ENCODE measurements at places on chromosomes 7 and 10.

DNA sequence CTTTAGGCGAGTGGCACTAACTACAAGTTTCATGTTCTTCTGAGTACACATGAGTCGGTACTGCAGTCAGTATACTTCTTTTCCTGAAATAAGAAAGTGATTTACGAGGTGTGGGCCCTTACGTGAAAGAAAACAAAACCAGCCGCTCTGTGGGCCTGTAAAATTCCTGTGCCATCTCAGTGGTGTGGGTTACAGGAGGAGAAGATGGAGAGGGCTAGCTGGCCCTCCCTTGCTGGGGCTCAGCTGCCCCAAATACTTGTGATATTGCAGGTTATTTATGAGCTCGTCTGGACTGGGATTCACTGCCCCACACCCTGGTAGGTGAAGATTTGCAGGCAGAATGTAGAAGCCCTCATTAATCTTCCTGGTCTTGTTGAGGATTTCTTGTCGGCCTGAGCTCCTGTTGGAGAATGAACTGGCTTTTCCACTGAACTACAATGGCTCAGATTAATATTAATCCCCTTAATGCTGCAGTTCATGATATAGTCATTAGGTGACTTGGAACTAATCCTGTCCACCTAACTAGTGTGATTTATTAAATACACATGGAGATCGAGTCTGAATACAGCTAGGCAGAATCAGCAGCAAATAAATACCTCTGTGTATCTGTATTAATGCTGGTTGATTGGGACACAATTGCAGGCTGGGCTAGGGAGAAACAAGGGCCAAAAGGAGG lies 68.0 kb downstream of the GBF1 start:
- DNase-seq: no peak

DNA sequence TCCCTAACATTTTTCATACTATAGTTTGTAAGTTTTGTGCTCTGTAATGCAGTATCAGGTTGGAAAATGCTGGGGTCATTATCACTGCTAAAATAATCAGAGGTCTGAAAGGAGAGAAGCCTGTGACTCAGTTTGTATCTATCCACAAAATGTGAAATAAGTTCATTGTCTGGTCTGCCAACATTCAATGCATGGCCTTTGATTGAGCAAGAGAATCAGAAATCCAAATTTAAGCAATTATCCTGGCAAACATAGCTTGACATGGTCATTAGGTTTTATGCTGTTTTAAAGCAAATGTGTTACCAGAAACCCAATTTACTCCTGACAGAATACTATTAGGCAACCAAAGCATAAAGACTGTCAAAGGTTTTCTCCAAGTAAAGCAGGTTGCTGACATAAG lies 709.7 kb upstream of the SEMA3D start:
- DNase-seq: no peak

- peak; percentile 61 for DNase-seq
These were observed 18.7 kb upstream of the CBLL1 start for GRCh38 chr7:107725138-107725740.

DNA sequence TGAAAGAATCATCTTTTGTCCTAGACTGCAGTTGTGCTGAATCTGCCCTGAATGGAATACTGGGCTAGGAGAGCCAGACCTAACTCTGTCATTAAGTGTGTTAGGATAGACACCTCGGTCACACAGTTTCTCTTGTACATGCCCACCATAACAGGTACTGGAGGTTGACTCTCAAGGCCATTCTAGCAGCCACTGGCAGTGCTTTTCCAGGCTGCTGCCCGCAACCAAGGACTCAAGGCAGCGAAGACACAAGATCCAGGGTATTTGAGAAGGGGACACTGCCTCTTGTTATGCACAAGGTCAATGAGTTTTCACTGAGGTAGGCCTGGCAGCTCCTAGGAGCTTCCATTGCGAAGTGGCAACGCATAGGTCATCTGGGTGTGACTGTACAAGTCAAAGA lies 70.6 kb upstream of the ZNF746 start:
- no peak for DNase-seq

- DNase-seq: no peak
These were observed 4.2 kb downstream of the LRRC27 start for GRCh38 chr10:132336064-132336746.

- DNase-seq: no peak
These were observed 75.8 kb upstream of the EN2 start for GRCh38 chr7:155381852-155382801.

- no peak for DNase-seq
These were observed 25.5 kb upstream of the HABP2 start for GRCh38 chr10:113527211-113527906.

DNA sequence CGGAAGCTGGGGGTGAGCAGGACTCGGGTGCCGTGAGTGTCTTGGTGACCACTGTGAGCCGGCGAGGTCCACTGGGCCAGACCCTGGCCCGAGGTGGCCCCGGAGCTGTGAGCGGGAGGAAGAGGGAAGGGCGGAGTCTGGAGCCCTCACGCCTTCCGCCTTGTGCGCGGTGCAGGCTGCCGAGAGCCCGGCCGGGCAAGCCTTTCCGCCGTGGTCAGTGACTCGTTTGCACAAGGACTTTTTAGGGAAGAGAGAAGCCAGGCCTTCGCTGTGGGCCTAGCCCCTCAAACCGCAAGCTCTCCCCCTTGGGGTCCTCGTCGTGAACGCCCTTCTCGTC lies 40.9 kb upstream of the ZNF32 start:
- peak; percentile 54 for DNase-seq

DNA sequence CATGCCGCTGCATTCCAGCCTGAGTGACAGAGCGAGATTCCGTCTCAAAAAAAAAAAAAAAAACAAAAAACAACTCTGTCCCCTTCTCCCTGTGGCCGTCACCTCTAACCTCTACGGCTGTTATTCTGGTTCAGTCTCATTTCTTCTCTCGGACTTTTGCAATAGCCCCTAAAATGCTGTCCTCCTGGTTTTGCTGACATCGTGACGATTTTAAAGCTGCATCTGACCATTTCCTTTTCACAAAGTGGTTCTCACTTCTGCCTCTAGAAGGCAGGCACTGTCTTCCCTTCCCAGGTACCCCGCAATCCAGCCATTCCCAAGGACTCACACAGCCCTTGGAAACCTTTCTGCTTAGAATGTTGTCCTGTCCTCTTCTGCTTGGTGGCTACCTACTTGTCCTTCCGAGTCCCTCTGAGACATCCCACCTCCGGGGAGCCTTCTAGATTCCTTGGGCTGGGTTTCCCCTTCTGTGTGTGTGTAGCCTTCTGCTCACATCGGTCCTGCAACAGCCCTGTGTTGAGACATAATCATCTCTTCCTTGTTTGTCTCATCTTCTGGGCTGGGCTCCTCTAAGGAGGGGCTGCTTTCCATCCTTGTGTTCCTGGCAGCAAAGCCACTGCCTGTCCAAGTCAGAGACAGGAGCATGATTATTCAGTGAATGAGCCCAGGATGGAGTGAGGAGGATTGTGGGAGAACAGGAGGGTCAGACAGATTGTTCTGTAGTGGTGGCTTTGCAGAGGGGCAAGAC lies 83.1 kb downstream of the GRK5 start:
- no peak for DNase-seq

- DNase-seq: no peak
These were observed 37.7 kb downstream of the RBAK start for GRCh38 chr7:5083311-5083711.

GRCh38 chr7:111755383-111755782 lies 193.1 kb upstream of the IMMP2L start:
- no peak for DNase-seq

- DNase-seq: no peak
These were observed 60.8 kb downstream of the NRCAM start for GRCh38 chr7:108395426-108395825.

- no peak for DNase-seq
These were observed 27.8 kb downstream of the TMEM236 start for GRCh38 chr10:17779784-17780183.

DNA sequence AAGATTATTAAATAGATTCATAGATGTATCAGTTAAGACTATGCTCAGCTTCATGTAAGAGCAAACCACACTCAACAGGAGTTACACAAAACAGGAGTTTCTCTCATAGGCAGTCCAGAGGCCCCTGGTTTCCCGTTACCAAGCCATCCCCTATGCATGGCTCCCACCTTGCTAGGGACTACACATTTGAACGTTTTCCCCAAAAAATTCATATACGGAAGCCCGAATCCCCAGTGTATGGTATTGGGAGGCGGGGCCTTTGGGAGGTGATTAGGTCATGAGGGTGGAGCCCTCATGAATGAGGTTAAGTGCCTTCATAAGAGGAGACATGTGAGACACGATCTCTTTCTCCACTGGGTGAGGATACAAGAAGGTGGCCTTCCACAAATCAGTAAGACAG lies 29.1 kb downstream of the RSU1 start:
- peak; percentile 35 for DNase-seq

- no peak for DNase-seq
These were observed 10.1 kb downstream of the CALHM2 start for GRCh38 chr10:103442031-103442461.

DNA sequence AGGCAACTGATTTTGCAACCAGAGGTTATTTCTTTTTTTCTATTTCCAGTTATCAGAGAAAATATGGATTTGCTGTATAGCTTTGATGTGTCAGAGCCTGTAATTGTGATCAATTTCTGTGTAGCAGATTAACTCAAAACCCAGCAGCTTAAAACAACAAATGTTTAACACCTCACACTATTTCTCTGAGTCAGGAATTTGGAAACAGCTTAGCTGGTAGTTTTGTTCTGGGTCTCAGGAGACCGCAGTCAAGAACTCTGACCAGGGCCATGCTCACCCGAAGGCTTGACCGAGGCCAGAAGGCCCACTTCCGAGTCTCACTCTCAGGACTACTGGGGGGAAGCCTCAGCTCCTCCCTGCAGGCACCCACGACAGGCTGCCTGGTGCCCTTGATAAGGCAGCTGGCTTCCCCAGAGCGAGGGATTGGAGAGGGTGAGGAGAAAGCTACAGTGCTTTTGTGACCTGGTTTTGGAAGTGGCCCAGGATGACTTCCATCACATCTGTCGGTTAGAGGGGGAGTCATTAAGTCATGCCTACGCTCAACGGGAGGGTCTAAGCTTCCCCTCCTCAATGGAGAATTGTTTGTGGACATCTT lies 105.7 kb upstream of the SHH start:
- DNase-seq: no peak

DNA sequence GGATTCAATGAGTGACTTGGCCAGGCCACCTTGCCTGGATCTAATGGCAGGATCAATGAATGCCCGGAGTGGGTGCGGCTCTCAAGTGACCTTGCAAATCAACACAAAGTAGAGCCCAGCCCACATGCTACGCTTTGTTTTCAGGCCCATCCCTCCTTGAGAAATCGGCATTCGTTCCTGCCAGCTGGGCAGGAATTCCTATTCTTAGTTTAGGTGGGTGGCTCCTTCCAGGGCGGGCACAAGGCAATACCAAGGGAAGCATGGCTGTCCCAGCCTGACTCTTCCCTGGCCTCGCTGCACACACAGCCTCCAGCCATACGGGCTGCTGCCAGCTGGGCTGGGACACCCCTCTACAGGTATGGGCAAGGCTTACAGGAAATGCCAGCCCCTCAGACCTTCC lies 119.3 kb downstream of the SH3PXD2A start:
- DNase-seq: no peak

GRCh38 chr7:2633538-2634266 lies 1.9 kb downstream of the TTYH3 start:
- DNase-seq: peak; percentile 63

- DNase-seq: no peak
These were observed 207.3 kb upstream of the POT1 start for GRCh38 chr7:125136755-125137532.

GRCh38 chr10:36042135-36042534 lies 400.0 kb upstream of the FZD8 start:
- DNase-seq: no peak

GRCh38 chr7:102467581-102468477 lies 3.0 kb downstream of the LRWD1 start:
- DNase-seq: no peak

DNA sequence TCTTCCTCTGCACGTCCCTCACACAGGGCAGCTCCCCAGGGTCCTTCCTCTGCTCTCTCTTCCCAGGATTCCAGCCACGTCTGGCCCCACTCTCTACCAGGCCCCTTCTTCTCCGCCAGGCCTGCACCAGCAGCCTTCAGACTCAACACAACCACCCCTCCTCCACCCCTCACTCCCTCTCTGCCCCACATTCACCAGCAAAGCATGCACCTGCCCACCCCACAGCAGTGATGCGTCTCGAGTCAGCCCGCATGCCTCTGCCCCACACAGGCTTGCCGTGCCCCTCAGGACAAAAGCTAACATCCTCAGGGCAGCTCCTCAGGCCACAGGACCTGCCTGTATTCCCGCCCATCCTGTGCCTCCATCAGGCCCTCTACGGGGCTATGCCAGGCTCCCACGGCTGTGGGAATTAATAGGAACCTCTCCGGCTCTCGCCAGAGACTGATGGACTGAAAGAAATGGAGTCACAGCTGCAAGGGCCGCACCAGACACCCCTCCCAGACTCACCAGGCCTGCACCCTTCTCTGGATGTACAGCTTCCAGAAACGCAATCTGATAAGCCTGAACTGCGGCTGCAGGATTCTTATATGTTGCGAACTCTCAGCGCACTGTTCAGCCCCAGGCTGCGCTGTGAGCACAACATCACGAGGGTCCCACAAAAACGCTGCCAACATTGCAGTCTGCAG lies 100.1 kb downstream of the CYTH3 start:
- DNase-seq: no peak

- no peak for DNase-seq
These were observed 148.7 kb downstream of the BICC1 start for GRCh38 chr10:58661336-58661735.
